ENCODE measurements at places on chromosomes 6 and 20.

DNA sequence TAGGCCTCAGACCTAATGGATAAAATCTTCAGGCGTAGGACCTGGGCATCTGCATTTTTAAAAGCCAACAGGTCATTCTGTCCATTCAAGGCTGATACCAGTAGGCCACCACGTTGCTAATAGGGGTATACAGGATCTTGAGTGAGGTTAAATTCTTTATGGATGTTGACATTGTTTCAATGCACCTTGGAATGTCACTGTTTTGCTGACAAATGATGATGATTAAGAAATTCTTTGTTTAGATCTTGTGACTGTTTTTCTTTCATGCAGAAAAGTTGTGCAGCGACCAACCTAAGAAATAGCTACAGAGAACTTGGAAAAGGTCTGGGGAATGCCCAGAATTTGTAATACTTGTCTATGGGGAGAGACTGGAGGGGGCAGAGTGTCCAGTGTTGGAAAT lies 101.1 kb upstream of the CLDN20 start:
- DNase-seq, result no peak

- peak; percentile 77 for DNase-seq
Measured at GRCh38 chr6:14017626-14018475, 93.1 kb downstream of the RNF182 start.

- DNase-seq, result no peak
Measured at GRCh38 chr6:69097948-69098347, 462.9 kb downstream of the ADGRB3 start.

- no peak for DNase-seq
Measured at GRCh38 chr6:163738725-163739407, 324.3 kb downstream of the QKI start.

DNA sequence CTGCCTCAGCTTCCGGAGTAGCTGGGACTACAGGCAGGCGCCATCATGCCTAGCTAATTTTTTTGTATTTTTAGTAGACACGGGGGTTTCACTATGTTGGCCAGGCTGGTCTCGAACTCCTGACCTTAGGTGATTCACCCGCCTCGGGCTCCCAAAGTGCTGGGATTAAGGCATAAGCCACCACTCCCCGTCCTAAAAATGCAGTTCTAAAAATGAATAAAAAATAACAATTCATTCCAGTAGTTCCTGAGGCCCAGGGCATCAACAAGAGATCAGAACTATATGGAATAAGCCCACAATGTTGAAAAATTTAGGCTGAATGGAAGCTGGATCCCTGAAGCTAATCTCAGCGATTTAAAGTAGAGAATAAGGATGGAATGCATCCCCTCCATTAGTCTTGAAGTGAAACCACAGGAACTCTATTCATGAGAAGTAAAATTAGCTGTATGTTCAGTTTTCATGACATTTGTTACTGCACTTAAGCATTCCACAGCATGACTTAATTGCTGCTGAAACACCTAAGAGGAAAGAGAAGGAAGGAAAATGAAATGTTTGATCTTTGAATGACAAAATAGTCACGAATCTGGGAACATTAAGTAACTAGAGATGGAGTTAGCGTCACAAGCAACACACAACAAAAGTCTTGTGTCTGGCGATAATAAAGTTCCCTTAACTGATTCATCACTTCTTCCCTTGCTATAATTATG lies 80.4 kb upstream of the RIPOR2 start:
- no peak for DNase-seq
